ENCODE measurements at places on chromosomes 11 and 22. TPM values are rescaled to one million over a fixed set of nuclear protein-coding genes. Genes with fewer than 3 reads are reported as not detected.
A peak's percentile ranks its signal among the peaks of the same experiment; 100 is the strongest.

DNA sequence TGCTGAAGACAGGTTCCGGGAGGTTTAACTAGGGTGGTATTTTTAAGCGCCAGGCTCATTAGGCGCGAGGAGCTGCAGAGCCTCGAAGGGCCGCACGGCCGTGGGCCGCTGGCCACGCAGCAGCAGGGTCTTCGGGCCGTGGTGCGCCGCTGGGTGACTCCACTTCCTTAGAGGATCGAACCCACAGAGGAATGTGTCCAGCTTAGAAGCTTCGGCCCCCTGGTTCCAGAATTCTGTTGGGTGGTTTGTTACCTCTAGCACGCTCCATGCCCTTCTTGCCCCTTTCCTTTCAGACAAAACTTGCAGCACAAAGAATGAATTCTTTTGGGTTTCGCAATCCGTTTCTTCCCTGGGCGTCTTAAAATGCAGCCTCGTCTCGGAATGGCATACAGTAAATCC, 773 bp upstream of the PATL1 start:
- peak overlapping the region; percentile 81 for H3K4me3 ChIP-seq
- DNase-seq: no peak
- H3K27ac ChIP-seq: peak overlapping the region; percentile 88
- H3K4me1 ChIP-seq: peaks cover 25% of the 10 kb centered on the region
- no peaks in the 10 kb centered on the region for H3K27me3 ChIP-seq

FRMD8 gene
- total RNA-seq: 32.4 TPM

DNA sequence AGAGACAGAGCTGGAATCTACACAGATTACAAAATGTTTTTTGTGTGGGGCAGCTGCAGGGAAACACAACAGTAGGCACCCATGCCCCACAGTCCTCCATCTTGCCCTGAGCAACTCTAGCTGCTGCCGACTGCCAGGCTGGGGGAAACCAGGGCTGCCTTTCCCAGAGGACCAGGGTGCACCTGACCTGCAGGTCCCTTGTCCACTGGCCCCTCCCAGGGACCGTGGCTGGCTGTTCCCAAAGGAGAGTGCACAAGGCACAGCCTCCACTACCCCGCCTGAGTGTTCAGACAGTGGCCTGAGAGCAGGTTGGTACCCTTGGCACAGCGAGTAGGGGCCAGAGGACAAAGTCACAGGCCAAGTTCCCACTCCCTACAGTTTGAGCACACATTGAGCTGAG, 181.8 kb downstream of the BARX2 start:
- H3K27ac ChIP-seq: no peak overlapping the region
- H3K36me3 ChIP-seq: no peaks in the 10 kb centered on the region

- no peak overlapping the region for H3K4me3 ChIP-seq
- H3K4me1 ChIP-seq: peaks cover 11% of the 10 kb centered on the region
- H3K36me3 ChIP-seq: peaks cover 7% of the 10 kb centered on the region
- H3K27ac ChIP-seq: no peak overlapping the region
- H3K27me3 ChIP-seq: no peaks in the 10 kb centered on the region
Measured at GRCh38 chr11:72098741-72099140, 4.4 kb downstream of the LAMTOR1 start.

- peaks cover 60% of the 10 kb centered on the region for H3K4me1 ChIP-seq
- DNase-seq: no peak
Measured at GRCh38 chr22:37014835-37015586, 4.2 kb downstream of the TST start.

DDI1 gene
- total RNA-seq: not detected

OR8G1 gene
- total RNA-seq: not detected

DNA sequence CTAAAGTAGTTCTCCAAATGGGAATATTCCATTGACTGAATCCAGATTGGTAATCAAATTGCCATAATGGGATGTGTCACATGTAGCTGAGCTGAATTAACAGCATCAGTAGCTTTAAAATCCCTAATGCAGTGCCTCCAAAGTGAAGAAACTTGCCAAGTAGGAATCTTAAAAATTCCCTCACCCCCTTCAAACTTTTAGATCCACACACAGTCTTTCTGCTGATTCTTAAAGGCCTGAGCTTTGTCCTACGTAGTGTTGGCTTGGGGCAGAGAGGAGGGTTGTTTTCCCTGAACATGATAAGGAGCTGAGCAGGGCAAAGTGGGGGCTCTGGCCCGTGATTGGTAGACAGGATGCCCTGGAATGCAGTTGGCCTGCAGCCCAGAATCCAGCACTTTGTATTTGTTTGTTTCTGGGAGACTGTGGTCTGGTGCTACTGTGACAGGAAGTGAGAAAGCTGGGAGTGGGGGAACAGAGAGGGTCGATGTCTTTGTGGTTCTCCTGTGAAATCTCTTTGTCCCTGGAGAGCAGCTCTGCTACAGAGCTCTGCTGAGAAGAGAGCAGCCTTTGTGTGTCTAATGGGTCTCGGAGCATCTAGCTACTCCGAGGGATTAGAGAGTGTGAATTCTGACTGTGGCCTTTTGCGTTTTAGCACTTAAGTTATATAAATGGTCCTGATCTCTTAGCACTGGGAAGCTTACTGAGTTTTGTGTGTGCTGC, 16.9 kb downstream of the CTNND1 start:
- peak overlapping the region; percentile 93 for H3K27ac ChIP-seq
- peak; percentile 99 for DNase-seq
- H3K4me3 ChIP-seq: peak overlapping the region; percentile 50
- no peaks in the 10 kb centered on the region for H3K27me3 ChIP-seq
- peaks cover 11% of the 10 kb centered on the region for H3K36me3 ChIP-seq
- H3K4me1 ChIP-seq: peaks cover 93% of the 10 kb centered on the region

DNA sequence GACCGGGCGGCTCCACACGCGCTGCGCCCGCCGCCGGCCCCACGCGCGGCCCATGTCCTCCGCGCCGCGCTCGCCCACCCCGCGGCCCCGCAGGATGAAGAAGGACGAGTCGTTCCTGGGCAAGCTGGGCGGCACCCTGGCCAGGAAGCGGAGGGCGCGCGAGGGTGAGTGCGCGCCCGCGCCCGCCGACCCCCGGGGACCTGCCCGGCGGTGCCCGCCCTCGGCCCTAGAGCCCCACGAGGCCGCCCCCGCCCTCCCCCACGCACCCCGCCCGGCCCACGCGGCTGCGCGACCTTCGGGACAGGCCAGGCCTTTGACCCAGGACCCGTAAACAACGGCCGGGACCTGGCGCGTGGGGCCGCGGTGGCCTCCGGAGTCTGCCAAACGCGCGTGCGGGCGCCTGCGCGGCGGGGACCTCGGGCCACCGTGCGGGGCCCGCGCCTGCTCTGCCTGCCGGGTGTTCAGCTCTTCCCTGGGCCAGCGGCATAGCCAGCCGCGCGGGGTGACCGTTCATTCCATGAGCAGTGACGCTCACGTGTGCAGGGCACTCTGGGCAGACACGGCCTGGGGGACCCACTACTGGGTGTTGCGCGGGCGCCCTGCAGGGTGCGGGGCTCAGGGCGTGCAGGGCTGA, at the start of gene PARVB:
Gene PARVB, plus strand, starts transcription at position 15 of the 634 bp plus-strand sequence. Its CDS starts 38 bp downstream, at position 53.
- no peak within 1 kb of the TSS for H3K27ac ChIP-seq
- peak; percentile 20 for DNase-seq
- H3K4me3 ChIP-seq: peak within 1 kb of the TSS; percentile 98
- no peaks in the 10 kb centered on the region for H3K27me3 ChIP-seq

ARSA gene
- total RNA-seq: 16.6 TPM

KRTAP5-8 gene
- not detected for total RNA-seq

- DNase-seq: no peak
- peaks cover 27% of the 10 kb centered on the region for H3K4me1 ChIP-seq
- H3K36me3 ChIP-seq: no peaks in the 10 kb centered on the region
- H3K27me3 ChIP-seq: no peaks in the 10 kb centered on the region
- H3K4me3 ChIP-seq: no peak overlapping the region
Measured at GRCh38 chr11:1706634-1707400, 9.8 kb downstream of the KRTAP5-6 start.

- no peak overlapping the region for H3K27ac ChIP-seq
- no peak overlapping the region for H3K4me3 ChIP-seq
- peaks cover 22% of the 10 kb centered on the region for H3K4me1 ChIP-seq
- DNase-seq: no peak
- no peaks in the 10 kb centered on the region for H3K27me3 ChIP-seq
- H3K36me3 ChIP-seq: no peaks in the 10 kb centered on the region
Measured at GRCh38 chr22:37126383-37126782, 16.9 kb upstream of the TMPRSS6 start.

TBX1 gene
- total RNA-seq: 2.4 TPM

DNA sequence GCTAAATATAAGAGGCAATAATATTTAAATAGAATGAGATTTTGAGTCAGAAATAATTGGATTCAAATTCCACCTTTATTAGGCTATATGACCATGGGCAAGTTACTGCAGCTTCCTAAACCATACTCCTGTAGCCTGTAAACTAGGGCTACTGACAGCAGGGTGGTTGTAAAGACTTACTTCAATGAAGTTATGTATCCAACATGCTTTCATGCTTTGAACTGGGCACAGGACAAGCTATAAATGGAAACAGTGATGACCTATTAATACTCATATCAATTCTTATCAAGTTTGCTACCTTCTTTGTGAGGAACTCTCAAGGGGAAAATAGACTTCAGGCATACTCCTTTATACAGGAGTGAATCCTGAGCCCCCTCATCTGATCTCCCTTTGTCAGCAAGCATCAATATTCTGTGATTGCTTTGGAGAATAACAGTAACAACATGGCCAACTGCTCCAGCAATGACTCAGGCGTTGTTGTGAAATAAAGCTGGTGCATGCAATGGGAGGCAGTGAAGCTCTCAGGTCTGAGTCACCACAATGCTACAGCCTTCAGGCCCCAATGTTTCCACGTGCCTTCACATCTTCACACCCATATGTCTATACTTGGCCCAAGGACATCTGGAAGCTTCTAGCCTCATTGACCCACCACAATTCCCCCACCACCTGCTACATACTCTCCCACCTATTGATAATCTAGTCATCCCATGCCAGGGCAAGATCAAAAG, 102.5 kb downstream of the KCNA4 start:
- no peaks in the 10 kb centered on the region for H3K4me1 ChIP-seq
- DNase-seq: no peak
- H3K27me3 ChIP-seq: no peaks in the 10 kb centered on the region

GRCh38 chr11:48094643-48095339, 114.4 kb downstream of the PTPRJ start:
- no peak for DNase-seq
- no peak overlapping the region for H3K4me3 ChIP-seq
- H3K27me3 ChIP-seq: no peaks in the 10 kb centered on the region
- H3K36me3 ChIP-seq: no peaks in the 10 kb centered on the region

DNA sequence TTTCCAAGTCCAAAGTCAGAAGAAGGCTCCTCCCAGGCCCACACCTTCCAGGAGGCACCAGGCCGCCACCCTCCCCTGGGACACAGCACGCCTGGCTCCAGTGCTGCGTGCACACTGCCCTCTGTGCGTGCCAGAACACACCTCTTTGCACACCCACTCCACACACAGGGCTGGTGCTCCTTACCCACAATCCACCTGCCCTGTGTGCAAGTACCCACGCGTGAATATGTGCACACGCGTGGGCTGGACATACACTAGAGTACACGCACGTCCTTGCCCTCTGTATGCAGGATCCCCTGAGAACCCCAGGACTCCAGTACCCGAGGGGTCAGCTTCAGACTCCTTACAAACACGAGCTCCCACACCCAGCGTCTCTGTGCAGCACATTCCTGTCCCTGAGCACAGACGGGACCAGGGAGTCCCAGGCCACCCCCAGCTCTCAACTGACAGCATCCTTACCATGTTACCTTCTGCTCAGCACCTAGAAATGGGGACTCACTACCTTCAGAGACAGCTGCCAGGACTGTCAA, 2.8 kb downstream of the DUSP8 start:
- no peak overlapping the region for H3K4me3 ChIP-seq
- DNase-seq: no peak
- no peaks in the 10 kb centered on the region for H3K36me3 ChIP-seq
- no peaks in the 10 kb centered on the region for H3K4me1 ChIP-seq

GRCh38 chr11:134229126-134229790, 4.8 kb downstream of the VPS26B start:
- no peak for DNase-seq
- no peaks in the 10 kb centered on the region for H3K36me3 ChIP-seq
- H3K27ac ChIP-seq: no peak overlapping the region
- no peaks in the 10 kb centered on the region for H3K27me3 ChIP-seq
- peaks cover 10% of the 10 kb centered on the region for H3K4me1 ChIP-seq

GRCh38 chr11:26994631-26995095, 751 bp downstream of the FIBIN start:
- H3K27ac ChIP-seq: no peak overlapping the region
- H3K4me1 ChIP-seq: no peaks in the 10 kb centered on the region
- DNase-seq: no peak
- no peaks in the 10 kb centered on the region for H3K36me3 ChIP-seq
- no peaks in the 10 kb centered on the region for H3K27me3 ChIP-seq

Data from PC-9 (cell line).